ENCODE measurements at places on chromosomes 5 and 9.

GRCh38 chr9:22079873-22080341 is 70.8 kb upstream of the CDKN2B start:
- peak; percentile 87 for DNase-seq

GRCh38 chr5:112004867-112005622 is 248.1 kb upstream of the NREP start:
- DNase-seq: no peak

DNA sequence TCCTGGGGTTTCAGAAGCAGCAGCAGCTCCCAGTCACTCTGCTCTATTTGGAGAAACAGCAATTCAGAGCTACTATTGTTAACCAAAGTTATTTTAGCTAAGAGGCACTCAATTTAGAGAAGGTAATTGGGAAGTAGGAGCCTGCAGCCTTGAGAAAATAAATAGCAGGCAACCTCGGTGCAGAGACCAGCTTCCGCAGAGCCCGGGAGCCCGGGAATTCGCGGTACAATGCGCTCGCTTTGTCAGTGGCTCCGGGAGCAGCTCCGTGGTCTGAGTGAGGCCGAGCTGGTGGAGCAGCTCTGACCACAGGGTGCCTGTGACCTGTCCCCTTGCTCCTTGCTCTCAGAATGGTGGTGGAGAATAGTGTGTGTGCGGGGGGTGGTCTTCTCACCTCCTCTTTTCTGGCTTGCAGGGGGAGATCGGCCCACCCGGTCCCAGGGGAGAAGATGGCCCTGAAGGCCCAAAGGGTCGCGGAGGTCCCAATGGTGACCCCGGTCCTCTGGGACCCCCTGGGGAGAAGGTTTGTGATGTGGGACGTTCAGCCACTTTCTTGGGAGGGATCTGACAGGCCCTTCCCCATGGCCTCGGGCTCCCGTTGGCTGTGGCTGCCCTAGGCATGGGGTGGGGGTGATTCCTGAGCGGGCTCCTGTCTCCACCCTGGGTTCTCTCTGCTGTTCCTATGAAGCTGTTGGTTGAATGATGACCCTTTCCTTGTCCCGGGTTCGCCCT is 95.9 kb upstream of the FCN2 start:
- DNase-seq: no peak

DNA sequence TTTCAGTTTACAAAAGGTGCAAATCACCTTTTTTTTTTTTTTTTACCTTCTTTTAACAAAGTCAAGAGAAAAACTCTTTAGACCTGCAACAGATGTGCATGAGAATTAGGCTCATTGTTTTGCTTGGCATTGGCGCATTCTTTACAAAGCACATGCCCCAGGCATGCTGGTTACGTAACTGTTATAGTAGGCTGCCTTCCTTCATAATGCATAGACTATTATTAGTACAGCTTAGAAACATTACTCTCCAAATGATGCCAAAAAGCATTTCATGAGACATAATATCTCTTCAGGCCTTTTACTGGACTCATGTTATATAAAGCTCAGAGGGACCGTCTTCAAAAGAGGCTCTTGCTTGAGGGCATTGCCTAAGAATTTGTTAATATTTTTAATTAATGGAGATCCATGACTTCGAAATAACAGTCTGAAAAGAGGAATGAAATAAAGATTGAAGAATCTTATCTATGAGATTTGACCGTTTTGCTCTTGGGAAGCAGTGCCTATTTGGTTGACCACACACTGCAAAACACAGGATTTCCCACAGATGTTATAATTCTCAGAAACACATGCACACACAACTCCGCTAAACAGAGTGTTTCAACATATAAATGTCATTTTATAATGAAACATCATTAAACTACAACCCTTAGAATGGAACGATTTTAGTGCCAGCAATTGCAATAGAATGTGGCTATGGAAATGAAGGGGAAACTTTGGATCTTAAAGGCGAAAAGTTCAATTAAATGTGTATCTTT is 478.7 kb downstream of the PRR16 start:
- no peak for DNase-seq

GRCh38 chr5:175542232-175542965 is 64.0 kb downstream of the SFXN1 start:
- DNase-seq: no peak

GRCh38 chr5:42592401-42593140 is 164.0 kb upstream of the CCDC152 start:
- DNase-seq: no peak

GRCh38 chr5:61051267-61051666 is 106.3 kb downstream of the NDUFAF2 start:
- no peak for DNase-seq

- DNase-seq: peak; percentile 86
Observed at GRCh38 chr5:35856765-35857351, at the start of gene IL7R. IL7R (plus strand) TSS chr5:35856891; CDS start chr5:35856978, 87 bp downstream.

DNA sequence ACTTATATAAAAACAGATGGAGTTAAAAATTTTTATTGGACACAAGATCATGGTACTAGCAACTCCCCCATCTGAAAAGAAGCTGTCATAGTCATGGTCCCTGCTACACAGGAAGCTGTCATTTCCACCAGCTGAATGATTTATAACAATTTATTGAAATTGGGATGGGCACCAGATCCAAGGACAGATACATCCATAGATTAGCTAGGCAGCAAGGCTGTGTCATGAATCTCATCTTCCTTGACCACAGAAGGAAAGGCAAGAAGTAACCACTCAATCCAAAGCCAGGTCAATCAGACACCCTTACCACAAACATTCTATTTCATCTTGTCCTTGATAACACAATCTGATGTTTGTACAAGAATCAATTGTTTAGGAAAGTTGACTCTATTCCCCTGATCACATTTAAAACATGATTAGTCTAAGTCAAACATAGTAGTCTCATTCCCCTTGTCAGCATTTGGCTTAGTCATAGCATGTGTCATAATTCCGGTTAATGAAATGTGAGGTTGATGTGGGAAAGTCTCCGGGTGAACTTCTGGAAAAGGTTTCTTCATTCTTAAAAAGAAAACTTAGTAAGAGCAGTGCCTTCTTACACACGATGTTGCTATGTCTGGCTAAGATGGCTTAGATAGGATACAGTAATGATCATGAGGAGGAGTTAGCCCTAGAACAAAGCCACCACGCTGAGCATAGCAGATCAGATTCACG is 462.6 kb upstream of the PAPPA start:
- DNase-seq: no peak

DNA sequence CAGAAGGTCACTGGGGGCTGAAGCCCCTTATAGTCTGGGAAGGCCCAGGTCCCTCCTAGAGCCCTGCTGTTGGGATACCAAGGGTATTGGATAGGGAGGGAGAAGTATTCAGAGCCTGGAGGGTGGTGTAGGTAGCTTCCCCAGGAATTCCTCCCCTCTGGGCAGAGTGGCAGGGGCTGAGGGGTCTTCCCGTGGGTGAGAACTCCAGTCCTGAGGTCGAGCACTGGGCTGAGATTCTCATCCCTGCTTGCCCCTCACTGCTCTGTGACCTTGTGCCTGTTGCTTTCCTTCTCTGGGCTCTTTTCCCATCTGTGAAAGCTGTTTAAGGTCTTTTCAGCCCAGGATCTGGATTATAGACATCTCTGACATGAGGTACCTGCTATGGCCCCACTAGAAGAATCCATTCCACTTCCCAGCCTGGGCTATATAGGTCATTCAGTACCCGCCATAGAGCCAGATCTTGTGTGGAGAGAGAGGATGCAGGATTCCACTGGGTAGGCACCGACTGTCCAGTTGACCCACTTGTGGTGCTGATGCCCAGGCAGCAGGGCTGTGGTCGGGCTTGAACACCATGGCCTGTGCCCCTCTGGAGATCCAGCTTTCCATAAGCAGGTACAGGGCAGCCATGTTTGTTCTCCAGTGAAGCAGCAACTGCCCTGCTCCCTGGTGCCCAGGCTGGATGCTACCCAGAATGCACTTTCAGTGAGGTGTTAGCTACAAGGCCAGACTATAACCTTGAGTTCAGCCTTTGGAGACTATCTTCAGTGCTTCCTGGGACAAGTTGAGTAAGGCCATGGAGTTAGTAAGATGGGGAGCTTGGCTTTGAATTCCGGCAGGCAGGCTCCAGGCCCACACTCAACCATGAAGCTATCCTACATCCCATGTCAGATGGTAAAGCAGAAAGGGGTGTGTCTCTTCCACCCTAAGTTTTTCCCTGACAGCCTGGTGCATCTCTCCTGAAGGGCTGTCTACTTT is 60.1 kb downstream of the AMBP start:
- DNase-seq: no peak

DNA sequence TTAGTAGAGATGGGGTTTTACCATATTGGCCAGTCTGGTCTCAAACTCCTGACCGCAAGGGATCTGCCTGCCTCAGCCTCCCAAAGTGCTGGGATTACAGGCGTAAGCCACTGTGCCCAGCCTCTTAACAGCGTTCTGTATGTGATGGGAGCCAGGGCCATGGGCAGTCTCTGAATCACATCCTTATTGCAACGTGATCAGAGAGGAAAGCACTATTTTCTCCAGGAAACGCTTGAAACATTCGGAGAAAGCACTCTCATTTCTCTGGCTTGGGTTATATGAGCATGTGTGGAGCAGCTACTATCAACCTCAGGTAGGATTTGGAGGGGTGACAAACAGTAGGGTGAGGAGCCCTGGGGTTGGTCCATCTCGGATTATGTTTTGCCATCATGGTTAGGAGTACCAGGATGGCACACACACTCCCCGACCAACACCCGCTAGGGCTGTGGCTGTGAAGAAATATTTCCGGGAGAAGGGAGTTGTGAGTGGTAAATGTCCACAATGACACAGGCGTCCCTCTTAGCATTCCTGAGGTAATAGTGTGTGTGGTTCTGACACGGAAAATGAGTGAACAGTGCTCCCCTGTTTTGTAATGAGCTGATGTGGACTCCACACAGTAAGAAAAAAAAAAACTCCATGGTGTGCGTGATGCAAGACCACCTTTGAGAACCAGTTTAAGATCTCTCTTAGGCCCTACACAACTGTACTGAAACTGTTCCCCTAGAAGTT is 406.2 kb upstream of the ZNF608 start:
- no peak for DNase-seq

DNA sequence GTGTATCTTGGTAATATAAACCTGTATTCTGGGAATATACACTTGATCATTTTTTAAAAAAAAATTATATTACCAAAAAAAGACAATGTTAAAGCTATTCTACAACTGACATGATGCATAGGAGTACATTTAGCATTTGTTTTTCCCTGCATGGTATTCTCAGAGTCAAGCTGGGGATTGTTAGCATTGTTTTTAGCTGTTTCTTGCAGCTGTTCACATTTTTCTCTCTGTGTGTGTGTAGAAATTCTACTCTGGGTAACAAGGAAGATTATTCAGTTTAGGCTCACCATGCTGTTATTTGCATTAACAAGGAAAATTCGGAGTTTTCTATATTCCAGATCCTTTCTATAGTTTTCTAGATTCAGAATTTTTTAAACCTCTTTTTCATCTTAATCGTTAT is 62.2 kb downstream of the ADAMTS16 start:
- DNase-seq: no peak

- DNase-seq: no peak
Observed at GRCh38 chr9:70954596-70955143, 166.8 kb downstream of the TRPM3 start.

DNA sequence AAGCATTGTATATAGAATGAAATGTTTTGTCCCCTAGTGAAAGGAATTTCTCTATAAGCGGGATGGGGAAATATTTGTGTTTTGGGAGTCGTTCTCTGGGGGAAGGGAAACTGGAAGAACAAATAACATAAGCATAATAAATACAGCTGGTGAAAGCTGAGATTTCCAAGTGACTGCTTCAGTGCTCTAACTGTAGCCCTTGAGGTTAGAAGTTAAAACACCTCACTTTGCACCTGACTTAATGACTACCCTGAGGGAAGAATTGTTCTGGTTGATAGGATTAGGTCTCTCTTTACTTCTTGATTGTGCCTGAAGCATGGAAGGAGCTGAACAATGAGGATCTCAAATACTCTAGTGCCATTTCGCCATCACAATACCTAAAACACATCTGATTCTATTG is 307.4 kb downstream of the MAN2A1 start:
- DNase-seq: no peak

- DNase-seq: no peak
Observed at GRCh38 chr9:103978396-103978795, 115.7 kb upstream of the SMC2 start.

GRCh38 chr5:25286319-25286718 is 641.5 kb upstream of the CDH10 start:
- DNase-seq: no peak

DNA sequence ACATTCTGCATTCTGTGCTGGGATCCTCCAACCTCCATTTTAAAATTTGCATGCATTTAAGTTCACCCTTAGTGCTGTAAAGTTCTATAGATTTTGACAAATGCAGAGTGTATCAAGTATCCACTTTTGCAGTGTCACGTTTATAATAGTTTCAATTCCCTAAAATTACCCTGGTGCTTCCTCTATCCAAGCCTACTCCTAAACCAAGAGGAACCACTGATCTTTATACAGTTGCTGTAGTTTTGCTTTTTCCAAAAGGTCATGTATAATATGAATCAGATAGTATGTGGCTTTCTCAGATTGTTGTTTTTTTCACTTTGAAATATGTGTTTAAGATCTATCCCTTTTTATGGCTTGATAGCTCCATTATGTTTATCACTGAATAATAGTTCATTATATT is 468.4 kb upstream of the CDH6 start:
- DNase-seq: no peak

- no peak for DNase-seq
Observed at GRCh38 chr5:61397238-61397637, 65.2 kb downstream of the ZSWIM6 start.

DNA sequence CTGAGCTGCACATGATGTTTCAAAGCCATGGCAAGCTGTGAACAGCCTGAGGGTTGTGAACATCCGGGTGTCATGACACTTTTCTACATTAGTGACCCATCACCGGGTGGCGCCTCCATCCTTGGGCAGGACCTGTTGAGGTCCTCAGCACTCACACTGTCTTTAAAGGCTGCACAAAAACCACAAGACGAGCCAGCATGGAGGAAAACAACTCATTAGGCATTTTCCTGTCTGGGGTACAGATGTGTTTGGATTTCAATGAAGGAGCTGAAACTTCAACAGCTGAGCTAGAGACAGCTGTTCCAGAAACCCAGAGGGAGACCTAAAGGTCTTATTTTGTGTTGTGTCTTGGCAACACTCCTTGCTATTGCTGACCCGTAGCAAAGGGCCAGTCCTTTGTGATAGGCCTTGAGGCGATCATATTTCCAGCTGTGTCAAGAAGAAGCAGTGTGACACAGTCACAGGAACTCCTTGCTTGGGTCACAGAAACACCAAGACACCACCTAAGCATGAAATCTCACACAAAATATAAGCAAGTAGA is 151.8 kb upstream of the VLDLR start:
- no peak for DNase-seq

GRCh38 chr5:155303120-155303519 is 289.6 kb downstream of the KIF4B start:
- no peak for DNase-seq

GRCh38 chr9:137606005-137606621 is 627 bp downstream of the ARRDC1 start:
- no peak for DNase-seq

DNA sequence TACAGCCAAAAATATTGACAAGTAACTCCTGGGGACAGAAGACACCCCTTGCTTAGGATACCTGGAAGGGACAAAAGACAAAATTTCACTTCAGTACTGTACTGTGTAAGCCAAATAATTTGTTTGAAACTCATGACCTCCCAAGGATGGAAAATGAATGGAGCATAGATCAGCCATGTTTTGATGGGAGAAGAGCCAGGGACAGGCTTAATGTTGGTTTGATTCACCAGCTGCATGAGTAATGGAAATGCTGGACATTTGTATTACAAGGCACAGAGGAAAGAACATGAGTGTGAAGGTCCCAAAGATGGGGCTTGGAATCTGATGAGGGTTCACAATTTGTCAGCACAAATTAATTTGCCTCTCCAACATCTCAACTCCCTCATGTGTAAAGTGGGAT is 122.8 kb downstream of the ENC1 start:
- no peak for DNase-seq

- DNase-seq: no peak
Observed at GRCh38 chr5:594226-594860, 17.8 kb upstream of the CEP72 start.

All from CD4-positive, alpha-beta T cell treated with Interleukin-15 for 4 hours (primary cell).